Fibroblast of upper back skin (primary cell): ENCODE measurements at places on chromosomes 13 and 19.

GRCh38 chr13:110448230-110448629 lies 113.3 kb downstream of the RAB20 start:
- peak; percentile 91 for DNase-seq

DNA sequence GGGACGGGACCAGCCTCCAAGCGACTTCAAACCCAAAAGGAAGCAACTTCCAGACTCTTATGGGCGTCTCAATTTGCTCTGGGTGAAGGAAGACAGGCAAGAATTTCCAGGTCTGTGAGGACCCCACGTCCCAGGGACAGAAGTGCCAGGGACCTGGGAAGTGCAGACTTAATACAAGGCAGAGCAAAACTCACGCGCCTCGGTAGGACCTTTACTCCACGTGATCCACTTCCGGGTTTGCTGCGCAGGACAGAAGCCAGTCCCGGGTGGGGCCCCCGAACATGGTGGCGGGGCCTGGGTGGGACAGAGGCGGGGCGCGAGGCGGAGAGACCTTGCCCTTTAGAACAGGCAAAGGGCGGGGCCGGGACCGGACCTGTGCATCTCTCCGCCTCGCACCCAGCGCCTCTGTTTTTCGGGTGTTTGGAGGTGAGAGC lies 9.3 kb downstream of the ZNF611 start:
- no peak for DNase-seq

- DNase-seq = no peak
Measured at GRCh38 chr13:98377635-98378378, 199.1 kb downstream of the STK24 start.

DNA sequence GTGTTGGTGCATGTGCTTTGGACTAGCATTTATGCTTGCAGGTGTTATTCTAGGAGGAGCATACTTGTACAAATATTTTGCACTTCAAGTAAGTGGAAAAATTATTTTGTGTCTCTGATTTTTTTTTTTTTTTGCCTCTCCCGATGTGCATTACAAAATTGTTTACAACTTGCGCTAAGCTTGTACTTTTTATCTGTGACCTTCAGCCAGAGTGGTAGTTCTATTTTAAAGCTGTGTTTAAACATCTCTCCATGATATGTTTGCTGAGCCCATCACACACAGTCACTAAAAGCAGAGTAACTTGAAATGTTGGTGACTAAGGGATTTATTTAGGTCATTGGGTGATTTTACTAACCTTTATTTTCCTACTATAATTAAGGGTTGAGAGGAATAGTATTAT lies 20.8 kb downstream of the ITM2B start:
- no peak for DNase-seq

- DNase-seq = no peak
Measured at GRCh38 chr13:113552079-113552478, 32.5 kb upstream of the TFDP1 start.

DNA sequence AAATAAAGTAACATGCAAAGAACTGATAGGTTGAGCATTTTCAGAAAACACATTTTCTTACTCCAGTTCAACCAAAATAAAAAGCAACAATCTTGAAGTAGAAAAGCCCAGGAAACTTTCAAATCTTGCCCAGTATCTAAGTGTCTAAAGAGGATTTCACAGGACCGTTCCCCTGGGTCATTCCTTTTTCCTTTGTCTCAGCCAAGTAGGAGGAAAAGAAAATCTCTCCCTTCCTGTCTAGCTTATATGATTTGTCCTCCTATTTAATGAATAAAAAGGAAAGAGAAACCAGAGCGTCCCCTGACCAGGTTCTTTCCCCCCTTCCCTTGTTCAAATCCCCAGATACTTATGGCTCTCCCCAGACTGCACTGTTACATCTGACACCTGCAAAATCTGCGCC lies 248.0 kb downstream of the KCTD12 start:
- no peak for DNase-seq

DNA sequence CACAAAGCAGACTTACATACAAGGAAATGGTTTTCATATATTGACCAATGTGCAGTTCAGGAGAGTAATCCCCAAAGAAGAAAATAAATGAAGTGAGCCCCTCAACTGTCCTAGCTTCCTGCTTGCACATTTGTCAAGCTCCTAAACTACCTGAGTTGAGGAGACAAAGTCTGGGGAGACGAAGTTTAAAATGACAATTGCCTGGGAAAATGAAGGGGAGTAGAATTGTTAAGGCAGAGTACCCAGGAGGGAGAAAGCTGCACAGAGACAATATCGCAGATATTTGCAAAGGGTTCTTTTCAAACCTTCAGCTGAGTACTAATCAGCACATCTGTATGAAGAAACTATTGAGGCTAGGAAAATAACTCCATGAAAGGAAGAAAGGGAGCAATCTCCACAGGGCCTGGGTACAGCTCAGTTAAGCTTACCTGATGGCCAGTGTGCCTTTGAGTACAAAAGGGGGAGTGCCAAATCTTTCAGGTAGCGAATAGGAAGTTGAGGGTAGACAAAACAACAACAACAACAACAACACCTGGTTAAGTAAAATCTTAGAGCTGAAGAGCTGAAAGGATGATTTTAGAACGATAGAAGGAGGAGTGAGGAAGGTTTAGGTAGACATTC lies 1700.1 kb upstream of the PRR20A start:
- DNase-seq = no peak

DNA sequence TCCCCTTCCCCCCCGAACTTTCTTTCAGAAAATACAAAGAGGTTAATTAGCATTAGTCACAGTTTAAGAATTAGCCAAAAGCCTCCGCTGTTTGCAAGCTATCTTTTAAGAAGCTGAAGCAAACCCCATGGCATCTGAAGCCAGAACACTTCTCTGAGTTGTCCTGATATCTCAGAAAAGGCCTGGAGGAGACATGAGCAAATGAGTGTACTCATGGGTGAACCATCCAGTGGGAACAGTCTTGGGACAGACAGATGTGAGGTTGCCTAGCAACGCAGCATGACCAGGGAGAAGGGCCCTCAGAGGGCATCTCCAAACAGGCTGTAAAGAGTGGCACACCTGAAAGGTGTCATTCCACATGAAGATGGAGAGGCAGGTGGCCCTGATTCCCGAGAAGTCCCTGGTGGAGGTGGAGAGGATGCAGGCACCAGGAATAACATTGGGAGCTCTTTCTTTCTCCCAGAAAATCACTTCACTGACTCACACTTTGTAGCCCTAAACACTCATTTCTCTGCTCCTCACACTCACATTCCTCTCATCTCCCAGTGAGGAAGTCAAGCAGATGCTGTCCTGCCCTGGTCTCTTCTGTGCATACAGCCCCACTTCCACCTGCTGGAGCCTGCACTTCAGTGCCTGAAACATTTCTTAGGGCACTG lies 87.0 kb upstream of the TSHZ3 start:
- DNase-seq = no peak

GRCh38 chr19:16889366-16889882 lies 625 bp downstream of the F2RL3 start:
- no peak for DNase-seq

DNA sequence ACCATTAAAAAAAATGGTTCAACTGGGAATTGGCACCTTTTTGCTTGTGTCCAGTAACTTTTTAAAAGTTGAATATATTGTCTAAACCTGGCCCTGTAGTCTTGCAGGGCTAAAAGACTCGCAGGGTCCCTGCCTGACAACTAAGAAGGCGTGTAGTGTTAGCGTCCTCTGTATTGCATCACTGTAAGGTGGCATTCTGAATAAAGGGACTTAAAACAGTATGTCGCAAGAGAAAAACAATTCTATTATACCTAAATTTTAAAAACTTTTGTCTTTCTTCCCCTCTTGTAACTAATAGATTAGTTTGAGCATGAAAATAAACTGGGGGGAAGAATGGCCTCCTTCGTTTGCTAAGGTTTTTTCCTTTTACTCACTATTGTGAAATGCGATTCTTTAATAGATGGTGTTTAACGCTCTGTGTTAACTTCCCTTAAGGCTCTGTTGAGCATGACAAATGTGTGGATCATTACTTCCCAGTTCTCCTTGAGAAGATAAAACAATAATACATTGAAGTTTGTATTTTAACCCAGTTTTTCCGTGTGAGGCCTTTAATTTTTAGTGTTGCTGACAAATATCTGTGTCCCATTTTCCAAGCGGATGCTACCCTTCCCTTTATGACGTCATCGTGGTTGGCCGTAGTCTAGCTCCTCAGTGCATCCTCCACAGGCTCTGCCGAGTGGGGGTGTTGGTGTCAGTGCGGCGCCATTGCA lies 134.6 kb downstream of the KATNAL1 start:
- peak; percentile 40 for DNase-seq

DNA sequence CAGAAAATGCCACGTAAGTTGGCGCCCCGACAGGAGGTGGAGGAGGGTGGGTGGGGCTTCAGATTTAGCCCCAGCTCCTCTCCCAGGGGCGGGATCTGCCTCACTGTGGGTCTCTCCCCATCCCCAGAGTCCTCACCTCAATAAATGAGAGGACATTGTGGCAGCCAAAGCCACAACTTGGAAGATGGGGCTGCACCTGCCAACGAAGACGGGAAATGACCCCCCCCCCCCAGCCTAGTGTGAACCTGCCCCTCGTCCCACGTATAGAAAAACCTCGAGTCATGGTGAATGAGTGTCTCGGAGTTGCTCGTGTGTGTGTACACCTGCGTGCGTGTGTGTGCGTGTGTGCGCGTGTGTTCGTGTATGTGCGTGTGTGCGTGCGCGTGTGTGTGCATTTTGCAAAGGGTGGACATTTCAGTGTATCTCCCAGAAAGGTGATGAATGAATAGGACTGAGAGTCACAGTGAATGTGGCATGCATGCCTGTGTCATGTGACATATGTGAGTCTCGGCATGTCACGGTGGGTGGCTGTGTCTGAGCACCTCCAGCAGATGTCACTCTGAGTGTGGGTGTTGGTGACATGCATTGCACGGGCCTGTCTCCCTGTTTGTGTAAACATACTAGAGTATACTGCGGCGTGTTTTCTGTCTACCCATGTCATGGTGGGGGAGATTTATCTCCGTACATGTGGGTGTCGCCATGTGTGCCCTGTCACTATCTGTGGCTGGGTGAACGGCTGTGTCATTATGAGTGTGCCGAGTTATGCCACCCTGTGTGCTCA lies 1.5 kb upstream of the TRAPPC5 start:
- no peak for DNase-seq
